ENCODE measurements at places on chromosomes 16 and 17. TPM values are rescaled to one million over a fixed set of nuclear protein-coding genes. Genes with fewer than 3 reads are reported as not detected.

DNA sequence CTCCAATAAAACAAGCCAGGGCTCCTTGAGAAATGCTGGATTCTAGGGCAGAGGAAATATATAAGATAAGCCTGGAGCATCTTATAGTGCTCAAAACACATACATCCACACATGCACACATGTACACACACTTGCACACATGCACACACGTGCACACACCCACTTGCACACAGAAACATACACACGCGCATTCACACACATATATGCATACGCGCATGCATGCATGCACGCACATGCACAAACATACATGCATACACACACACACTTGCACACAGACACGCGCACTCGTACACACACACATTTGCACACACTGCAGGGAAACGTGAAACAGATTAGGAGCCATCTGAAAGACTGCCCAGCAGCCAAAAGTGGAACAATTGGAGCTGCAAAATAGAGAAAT lies 8.0 kb upstream of the ENPP7 start:
- no peaks in the 10 kb centered on the region for H3K27me3 ChIP-seq
- no peak overlapping the region for H3K4me3 ChIP-seq
- DNase-seq: no peak
- peaks cover 33% of the 10 kb centered on the region for H3K4me1 ChIP-seq

PABPN1L gene
- total RNA-seq: not detected

GRCh38 chr17:34499576-34499975 lies 79.8 kb upstream of the TMEM132E start:
- no peaks in the 10 kb centered on the region for H3K36me3 ChIP-seq
- DNase-seq: no peak
- H3K27me3 ChIP-seq: no peaks in the 10 kb centered on the region

DNA sequence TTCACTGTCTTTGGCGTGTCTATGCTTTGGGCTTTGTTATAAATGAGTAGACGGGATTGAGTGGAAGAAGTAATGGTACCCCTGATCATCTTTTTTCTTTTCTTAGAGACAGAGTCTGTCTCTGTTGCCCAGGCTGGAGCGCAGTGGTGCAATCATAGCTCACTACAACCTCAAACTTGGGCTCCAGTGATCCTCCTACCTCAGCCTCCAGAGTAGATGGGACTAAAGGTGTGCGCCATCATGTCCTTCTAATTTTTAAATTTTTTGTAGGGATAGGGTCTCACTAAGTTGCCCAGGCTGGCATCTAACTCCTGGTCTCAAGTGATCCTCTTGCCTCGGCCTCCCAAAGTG lies 14.9 kb upstream of the GPRC5B start:
- no peaks in the 10 kb centered on the region for H3K27me3 ChIP-seq
- H3K4me1 ChIP-seq: no peaks in the 10 kb centered on the region

GRCh38 chr17:4124999-4125398 lies 17.8 kb downstream of the ZZEF1 start:
- no peak overlapping the region for H3K27ac ChIP-seq
- DNase-seq: no peak
- H3K4me1 ChIP-seq: no peaks in the 10 kb centered on the region

- DNase-seq: no peak
- H3K36me3 ChIP-seq: no peaks in the 10 kb centered on the region
- no peaks in the 10 kb centered on the region for H3K4me1 ChIP-seq
- H3K4me3 ChIP-seq: no peak overlapping the region
Observed at GRCh38 chr17:6078458-6078871, 8.3 kb downstream of the WSCD1 start.

DNA sequence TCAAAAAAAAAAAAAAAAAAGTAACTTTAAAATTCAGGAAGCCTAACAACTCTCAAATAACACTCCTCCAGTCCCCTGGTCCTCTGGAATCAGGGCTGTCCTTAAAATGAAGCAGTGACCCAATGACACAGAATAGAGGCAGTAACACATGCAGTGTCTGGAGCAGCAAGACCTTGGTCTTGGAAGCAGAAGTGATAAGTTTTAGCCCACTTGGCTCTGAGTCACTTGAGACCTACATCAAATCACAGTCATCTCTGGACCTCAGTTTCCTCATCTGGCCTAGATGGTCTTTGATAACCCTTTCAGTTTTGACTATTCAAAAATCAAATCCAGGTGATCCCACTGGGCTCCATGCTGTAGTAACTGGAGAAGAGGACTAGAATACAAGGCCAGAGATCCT lies 39.0 kb downstream of the LYRM1 start:
- no peaks in the 10 kb centered on the region for H3K27me3 ChIP-seq
- H3K4me3 ChIP-seq: no peak overlapping the region
- H3K36me3 ChIP-seq: no peaks in the 10 kb centered on the region

CBX2 gene
- total RNA-seq: 1.6 TPM

GRCh38 chr17:51667706-51668083 lies 407.3 kb downstream of the UTP18 start:
- H3K27me3 ChIP-seq: no peaks in the 10 kb centered on the region
- H3K36me3 ChIP-seq: no peaks in the 10 kb centered on the region
- no peak overlapping the region for H3K27ac ChIP-seq
- no peak for DNase-seq

GRCh38 chr16:62870554-62870953 lies 834.3 kb upstream of the CDH8 start:
- H3K27ac ChIP-seq: no peak overlapping the region
- no peaks in the 10 kb centered on the region for H3K27me3 ChIP-seq
- no peaks in the 10 kb centered on the region for H3K4me1 ChIP-seq

MRTFB gene
- total RNA-seq: 39.2 TPM

CDK5R1 gene
- total RNA-seq: 1.0 TPM

KIAA0513 gene
- total RNA-seq: 23.1 TPM

GRCh38 chr16:78198288-78198687 lies 98.8 kb downstream of the WWOX start:
- no peak overlapping the region for H3K27ac ChIP-seq
- peaks cover 19% of the 10 kb centered on the region for H3K4me1 ChIP-seq
- H3K4me3 ChIP-seq: no peak overlapping the region
- H3K27me3 ChIP-seq: no peaks in the 10 kb centered on the region
- H3K36me3 ChIP-seq: no peaks in the 10 kb centered on the region

GRCh38 chr16:58339452-58339981 lies 44.7 kb upstream of the PRSS54 start:
- no peak overlapping the region for H3K4me3 ChIP-seq
- no peak overlapping the region for H3K27ac ChIP-seq
- DNase-seq: no peak

DNA sequence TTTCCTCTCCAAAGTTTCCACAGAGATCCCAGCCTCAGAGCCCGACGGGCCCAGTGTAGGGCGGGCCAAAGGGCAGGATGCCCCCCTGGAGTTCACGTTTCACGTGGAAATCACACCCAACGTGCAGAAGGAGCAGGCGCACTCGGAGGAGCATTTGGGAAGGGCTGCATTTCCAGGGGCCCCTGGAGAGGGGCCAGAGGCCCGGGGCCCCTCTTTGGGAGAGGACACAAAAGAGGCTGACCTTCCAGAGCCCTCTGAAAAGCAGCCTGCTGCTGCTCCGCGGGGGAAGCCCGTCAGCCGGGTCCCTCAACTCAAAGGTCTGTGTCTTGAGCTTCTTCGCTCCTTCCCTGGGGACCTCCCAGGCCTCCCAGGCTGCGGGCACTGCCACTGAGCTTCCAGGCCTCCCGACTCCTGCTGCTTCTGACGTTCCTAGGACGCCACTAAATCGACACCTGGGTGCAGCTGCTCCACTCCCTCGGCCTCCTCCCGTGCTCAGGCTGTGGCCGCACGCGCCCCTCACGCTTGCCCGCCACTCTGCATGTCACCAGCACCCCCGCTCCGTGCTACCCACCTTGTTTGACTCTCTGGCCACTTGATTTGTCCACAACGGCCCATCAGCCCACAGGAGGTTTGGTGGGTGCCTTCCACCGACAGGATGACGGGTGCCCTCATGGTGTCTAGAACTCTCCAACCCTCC lies 15.3 kb upstream of the STH start:
- no peaks in the 10 kb centered on the region for H3K36me3 ChIP-seq
- no peaks in the 10 kb centered on the region for H3K27me3 ChIP-seq
- H3K4me3 ChIP-seq: no peak overlapping the region
- no peak overlapping the region for H3K27ac ChIP-seq
- no peak for DNase-seq
- no peaks in the 10 kb centered on the region for H3K4me1 ChIP-seq

DNA sequence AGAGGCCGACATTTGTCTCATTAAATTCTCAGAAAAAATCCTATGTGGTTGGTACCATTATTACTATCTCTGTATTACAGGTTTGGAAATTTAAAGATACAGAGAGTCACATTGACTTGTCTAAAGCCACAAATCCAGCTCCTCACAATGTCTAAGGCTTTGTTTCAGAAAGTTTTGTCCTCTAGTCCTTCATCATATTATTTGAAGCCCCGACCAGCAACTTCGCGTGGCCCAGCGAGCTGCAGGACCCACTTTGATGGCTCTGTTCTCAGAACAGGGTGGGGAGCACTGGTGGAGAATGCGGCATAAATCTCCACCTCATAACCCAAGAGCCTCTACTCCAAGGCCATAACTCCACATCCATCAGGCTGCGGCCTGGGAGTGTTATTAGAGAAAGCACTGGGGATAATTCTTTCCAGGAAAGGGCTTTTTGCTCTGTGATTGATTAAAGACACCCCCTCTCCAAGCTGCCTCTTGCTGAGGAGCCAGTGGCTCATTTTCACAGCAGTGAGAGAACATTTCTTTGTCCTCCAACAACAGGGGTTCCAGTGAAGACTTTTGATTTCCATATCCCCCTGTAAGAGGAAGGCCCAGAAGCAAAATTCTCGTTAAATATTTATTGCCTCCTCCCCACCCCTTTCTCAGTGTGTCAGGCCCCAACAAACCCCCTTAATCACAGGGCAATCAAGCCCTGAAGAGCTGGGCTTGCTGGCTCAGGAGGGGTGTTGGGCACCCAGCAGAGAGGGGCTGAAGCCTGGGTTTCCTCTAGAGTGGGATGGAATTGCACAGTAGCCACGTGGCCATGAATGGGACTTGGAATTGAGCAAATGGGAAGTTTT lies 113.7 kb upstream of the CDH11 start:
- no peaks in the 10 kb centered on the region for H3K27me3 ChIP-seq
- no peaks in the 10 kb centered on the region for H3K4me1 ChIP-seq
- DNase-seq: no peak

DNA sequence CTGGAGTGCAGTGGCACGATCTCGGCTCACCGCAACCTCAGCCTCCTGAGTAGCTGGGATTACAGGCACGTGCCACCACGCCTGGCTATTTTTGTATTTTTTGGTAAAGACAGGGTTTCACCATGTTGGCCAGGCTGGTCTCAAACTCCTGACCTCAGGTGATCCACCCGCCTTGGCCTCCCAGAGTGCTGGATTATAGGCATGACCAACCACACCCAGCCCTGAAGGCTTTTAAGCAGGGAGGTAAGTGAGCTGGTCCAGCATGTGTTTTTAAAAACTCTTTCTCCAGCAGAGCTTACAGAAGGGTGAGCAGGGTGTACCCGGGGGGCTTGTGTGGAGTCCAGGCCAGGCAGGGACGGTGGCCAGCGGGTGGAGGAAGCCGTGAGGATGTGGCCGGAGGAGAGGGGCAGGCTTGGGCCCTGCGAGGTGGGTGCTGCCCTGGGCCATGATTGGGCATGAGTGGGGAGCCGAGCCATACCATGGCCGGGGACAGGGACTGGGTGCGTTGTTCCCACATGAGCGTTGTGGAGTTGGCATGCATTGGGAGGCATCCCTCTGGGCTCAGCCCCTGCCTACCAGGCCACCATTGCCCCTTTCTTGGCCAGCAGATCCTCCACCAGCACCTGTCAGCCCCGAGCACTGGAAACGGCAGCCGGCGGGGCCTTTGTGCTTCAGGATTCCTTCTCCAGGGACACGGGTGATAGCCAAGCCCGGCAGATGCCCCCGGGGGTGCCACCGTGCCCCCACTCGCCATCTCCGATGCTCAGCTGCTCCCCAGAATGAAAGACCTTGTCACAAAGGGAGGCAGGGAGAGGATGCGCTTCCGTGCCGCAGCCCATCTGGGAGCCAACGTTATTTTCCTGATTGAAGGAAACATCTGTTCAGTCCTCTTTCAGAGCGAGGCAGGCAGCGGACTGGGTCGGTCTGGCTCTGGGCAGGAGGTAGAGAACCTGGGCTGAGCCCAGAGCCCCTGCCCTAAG lies 64.5 kb downstream of the RAI1 start:
- no peak overlapping the region for H3K4me3 ChIP-seq
- H3K27me3 ChIP-seq: no peaks in the 10 kb centered on the region
- H3K27ac ChIP-seq: no peak overlapping the region
- peaks cover 35% of the 10 kb centered on the region for H3K4me1 ChIP-seq
